ENCODE measurements at places on chromosomes 2 and 18.

DNA sequence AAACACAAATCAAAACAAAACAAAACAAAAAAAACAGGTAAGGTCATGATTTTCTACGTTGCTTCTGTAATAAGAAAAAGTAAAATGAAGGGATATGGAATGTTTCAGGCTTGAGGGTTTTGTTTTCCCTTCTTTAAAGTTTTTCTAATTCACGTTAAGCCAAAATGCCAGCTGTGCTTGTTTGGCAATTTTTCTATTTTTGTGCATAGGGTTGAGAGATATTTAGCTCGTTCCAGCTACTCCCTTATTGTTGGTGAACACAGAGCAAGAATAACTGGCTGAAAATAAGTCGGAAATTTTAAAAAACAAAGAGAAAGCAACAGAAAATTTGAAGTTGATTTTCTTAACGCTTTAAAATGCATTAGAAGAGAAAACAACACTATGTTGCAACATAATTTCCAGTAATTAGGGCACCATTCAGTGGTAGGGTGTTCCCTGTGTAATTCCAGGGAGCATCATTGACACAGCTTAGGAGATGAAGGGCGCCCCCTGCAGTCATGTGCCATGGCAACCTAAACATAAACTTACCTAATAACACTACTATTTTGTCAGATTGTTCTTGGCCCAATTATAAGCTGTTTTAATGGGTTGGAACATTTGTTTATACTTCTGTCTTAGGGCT lies 99.5 kb downstream of the DTNA start:
- DNase-seq: peak; percentile 34

DNA sequence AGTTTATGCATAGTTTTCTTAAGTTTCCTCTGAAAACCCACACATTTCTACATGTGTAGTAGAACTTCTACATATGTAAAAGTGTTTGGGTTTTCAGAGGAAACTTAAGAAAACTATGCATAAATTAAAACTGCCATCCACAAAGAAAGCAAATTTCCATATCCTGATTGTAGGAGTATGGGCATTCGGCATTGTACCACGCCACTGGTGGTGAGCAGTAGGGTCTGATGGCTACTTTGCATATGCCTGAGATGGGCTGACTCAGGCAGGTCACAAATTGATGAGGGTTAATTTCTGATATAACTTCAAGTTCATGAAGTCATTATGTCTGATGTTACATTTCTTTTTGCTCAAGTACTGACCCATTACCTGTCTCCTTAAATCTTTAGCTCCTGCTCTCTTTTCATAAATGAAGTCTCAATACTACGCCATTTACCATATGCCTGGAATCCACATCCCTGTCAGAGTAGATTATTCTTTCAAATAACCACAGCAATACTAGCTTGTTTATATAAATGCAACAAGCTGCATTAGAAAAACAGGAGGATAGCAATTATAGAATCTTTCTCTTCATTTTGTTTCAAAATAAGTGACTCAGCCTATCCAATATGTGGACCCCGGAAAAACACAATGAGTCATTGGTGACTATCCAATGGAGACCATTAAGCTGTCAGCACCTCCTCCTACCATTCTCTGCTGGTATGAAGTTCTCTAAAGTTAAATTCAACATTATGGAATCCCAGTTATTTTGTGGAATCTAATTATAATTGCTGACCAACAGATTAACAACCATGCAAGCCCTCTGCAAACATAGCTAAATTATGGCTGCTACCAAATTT lies 355.2 kb upstream of the UBE2E3 start:
- peak; percentile 97 for DNase-seq

DNA sequence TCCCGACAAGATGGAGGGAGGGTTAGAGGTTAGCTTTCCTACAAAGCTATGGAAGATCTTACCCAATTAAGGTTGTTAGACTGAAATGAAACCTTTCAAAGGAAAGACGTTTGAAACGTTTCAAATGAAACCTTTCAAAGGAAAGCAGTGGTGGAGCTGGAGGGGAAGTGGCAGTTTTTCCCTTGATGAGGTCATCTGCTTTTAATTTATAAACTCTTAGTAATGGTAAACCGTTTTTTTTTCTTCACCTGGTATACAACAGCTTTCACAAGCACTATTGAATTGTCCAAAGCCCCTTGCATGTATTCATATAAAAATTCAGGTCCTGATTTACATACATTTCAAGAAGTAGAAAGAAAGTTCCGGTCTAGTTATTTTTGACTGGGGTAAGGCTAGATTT lies 7.4 kb downstream of the PMAIP1 start:
- no peak for DNase-seq

DNA sequence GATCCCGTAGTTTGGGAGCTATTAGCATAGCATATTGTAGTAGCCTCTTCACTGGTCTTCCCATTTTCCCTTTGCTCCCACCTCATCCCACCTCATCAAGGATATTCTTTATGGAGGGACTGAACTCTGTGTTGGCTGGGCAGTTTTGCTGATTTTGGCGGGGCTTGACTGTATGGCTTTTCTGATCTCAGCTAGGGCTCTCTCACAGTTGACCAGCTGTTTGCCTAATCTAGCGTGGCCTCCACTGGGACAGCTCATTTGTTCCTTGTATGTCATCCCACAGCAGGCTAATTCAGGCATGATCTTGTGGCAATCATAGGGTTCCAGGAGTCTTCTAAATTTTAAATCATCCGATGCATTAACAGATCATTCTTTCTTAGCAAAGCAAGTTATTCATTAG lies 30.2 kb upstream of the MTX2 start:
- DNase-seq: no peak

- DNase-seq: no peak
Observed at GRCh38 chr18:39732918-39733317, 2167.3 kb upstream of the CELF4 start.

GRCh38 chr18:22024924-22025323 lies 144.5 kb upstream of the GATA6 start:
- no peak for DNase-seq
